Nucleus accumbens (tissue), 56 donors: ENCODE measurements at places on chromosomes 12 and 14.
A peak's percentile ranks its signal among the peaks of the same experiment; 100 is the strongest.

- no peak for DNase-seq
Observed at GRCh38 chr14:84671776-84672175, 858.2 kb upstream of the FLRT2 start.

DNA sequence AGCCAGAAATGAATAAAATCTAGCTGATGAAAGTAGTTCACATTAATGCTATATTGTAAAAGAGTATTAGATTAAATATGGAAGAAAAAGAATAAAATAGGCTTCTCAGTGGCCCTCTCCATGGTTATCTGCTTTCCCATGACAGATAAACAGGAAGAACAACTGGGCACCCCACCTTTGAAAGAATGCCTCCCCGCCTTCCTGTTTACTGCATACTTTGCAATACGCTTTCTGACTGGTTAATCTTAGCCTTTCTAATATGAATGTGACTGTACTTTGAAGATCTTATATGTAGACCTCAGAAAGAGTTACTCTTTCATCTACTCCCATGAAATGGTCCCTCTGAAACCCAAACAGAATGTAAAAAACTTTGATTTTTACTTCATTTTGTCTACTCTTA is 34.1 kb upstream of the DAAM1 start:
- DNase-seq = no peak

DNA sequence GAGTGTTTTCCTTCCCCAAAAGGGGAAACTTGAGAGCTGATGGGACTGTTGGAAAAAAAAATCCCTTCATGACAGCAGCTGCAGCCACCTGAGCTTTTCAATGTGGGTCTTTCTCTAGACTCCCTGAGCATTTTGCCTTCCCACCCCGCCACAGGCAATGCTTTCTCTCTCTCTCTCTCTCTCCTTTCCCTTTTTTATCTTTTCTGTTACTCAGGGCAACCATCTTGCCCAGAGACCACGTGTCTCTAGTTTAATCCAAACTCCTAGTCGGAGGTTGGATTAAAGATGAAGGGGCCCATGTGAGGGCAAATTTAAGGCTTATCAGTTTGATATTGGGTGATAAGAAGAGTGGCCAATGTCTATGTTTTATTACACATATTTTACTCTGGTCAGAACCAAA is 25.9 kb upstream of the B4GALNT1 start:
- no peak for DNase-seq

DNA sequence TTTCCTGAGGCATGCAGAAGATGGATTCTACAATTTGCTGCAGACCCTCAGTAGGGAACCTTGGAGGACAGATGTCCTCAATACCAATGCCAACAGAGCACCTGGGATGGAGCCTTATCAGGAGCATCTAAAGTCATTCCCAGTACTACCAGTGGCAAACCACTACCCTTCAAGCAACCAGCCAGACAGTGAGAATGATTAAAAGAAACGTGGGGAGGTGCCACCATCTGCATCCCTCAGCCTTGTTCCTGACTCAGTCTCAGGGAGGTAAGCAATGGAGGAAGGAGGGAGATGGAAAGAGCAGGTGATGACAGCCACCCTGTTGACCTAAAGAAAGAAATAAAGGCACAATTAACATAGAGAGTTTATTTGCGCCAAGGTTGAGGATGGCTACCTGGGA is 175.2 kb upstream of the GRIN2B start:
- DNase-seq = no peak

GRCh38 chr12:113061061-113061694 is 4.6 kb downstream of the DTX1 start:
- no peak for DNase-seq

DNA sequence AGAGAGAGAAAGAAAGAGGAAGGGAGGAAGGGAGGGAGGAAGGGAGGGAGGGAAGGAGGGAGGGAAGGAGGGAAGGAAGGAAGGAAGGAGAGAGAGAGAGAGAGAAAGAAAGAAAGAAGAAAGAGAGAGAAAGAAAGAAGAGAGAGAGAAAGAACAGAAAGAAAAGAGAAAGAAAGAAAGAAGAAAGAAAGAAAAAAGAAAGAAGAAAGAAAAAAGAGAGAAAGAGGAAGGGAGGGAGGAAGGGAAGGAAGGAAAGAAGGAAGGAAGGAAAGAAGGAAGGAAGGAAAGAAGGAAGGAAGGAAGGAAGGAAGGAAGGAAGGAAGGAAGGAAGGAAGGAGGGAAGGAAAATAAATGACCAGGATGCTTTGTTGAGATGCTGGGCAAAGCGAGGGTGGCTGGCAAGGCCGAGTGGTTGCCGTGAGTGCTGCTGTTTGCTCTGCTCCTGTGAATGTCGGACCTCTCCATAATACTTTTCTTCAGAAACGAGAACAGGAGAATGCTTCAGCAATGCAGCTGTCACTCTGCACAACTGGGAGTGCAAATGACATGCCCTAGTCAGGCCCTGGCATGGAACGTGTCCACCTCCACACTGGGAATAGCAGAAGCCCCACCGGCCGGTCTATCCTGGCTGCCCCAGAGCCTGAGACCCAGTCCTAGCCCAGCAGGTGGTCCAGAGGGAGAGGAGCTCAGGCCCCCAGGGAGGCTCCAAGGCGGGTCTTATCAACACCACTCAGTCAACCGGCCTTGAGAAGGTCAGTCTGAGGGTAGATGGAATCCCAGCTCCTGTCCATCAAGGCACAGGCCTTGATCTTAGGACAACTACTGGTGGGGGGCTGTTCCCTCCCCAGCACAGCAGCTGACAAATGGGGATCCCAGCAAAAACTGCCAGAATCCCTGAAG is 25.1 kb upstream of the EIF5 start:
- DNase-seq = no peak

DNA sequence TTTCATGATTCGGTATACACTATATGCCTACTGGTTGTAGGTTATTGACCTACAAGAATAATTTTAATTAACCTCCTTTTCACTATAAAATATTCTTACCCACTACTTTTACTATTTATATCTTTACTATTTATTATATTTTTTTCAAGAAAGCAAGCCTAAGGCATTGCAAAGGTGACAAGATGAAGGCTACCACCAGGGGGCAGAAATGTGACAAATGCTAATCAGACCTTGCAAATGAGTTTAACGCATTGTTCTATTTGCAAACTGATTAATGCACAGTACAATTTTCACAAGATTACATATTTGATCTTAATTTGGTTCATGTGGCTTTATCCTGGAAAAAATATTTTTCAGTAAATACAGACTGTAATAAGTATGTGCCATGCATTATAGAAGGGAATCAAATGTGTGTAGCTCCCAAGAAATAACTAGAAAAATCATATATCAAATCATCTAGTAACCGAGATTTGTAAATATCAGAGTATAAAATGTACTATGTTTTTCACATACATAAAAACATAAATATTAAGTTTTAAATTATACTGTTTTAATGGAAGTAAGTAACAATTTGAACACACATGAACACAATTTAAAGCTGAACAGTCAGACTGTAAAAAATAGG is 107.0 kb downstream of the ADAMTS20 start:
- DNase-seq = no peak

DNA sequence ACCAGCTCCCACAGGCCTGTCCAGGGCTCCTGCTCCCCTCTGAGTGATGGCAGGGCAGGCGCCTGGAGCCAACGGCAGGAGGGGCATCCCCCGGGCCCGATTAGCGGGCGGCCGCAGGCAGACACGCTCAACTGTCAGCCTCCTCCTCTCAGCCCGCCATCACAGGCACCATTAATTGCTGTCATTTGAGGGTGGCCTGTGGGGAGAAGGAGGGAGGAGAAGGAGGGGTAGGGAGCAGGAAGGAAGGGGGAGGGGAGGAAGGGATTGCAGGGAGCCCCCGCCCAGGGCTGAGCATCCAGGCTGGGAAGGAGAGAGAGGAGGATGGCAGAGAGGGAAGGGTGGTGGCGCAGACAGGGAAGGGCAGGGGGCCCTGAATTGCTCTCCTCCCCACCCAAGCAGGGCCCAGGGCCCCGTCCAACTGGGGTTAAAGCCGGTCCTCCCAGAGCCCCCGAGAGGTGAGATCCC is 36.1 kb downstream of the NCOR2 start:
- DNase-seq = no peak

- no peak for DNase-seq
Observed at GRCh38 chr12:108268397-108268796, 70.7 kb downstream of the CMKLR1 start.

- DNase-seq = no peak
Observed at GRCh38 chr12:115382681-115383080, 698.7 kb upstream of the TBX3 start.

DNA sequence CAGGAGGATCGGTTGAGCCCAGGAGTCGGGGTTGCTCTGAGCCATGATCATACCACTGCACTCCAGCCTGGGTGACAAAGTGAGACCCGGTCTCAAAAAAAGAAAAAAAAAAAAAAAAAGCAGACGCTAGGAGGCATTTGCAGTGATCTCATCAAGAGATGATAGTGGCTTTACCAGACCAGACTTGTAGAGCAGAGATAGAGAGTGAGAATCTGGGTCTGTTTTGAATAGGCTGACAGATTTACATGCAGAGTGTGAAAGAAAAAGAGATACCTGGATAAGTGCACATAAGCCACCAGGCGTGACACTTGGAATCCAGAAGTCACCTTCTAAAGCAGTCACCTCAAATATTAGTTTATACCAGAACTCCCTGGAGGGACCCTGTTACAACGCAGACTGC is 21.1 kb upstream of the FLRT2 start:
- no peak for DNase-seq

DNA sequence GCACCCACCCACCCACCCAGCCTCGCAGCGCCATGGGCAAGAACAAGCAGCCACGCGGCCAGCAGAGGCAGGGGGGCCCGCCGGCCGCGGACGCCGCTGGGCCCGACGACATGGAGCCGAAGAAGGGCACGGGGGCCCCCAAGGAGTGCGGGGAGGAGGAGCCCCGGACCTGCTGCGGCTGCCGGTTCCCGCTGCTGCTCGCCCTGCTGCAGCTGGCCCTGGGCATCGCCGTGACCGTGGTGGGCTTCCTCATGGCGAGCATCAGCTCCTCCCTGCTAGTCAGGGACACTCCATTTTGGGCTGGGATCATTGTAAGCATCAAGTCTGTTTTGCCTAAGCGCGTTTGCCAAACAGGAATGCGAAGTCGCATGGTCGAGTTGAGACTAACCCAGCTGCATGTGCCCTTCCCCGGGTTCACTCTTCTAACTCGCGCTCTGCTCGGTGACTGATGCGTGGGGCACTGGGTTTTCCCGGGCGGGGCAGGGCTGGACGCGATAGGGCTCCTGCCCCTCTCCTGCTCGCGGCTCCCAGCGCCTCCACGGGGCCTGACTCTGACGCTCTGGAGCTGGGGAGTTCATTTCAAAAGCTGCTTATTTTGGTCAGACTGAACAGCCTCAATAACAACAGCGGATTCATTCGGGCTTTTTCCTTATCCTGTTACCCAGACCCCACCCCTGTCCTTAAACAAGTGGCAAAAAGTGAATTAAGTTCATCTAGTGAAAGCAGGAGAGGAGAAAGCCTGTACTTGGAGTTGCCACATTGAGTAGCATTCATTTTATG is 458 bp downstream of the SSPN start:
- peak; percentile 76 for DNase-seq

GRCh38 chr12:41527534-41528116 is 339.5 kb downstream of the PDZRN4 start:
- no peak for DNase-seq

- DNase-seq = no peak
Observed at GRCh38 chr14:105420101-105420973, 710 bp downstream of the MTA1 start.

GRCh38 chr12:121218588-121219352 is 8.8 kb downstream of the P2RX4 start:
- no peak for DNase-seq

- no peak for DNase-seq
Observed at GRCh38 chr14:104342435-104343293, 204.3 kb downstream of the KIF26A start.

- no peak for DNase-seq
Observed at GRCh38 chr14:86799244-86799647, 1193.7 kb downstream of the GALC start.

DNA sequence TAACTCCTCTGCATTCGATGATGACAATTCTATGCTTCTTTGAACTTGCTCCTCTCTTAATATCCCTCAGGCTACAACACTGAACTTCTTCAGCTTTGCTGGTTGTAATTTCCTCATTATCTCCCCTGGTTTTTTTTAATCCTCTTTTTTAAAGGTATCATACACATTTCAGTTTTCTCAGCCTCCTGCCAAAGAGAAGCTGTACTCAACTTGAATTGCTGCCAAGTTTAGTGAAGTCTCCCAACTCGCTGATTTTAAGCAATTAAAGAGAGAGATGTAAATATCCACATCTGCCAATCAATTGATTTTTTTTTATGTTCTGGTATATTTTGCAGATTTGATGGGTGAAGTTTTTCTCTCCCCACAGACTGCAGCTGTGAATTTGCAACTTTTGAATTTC is 817.8 kb downstream of the GALC start:
- no peak for DNase-seq

DNA sequence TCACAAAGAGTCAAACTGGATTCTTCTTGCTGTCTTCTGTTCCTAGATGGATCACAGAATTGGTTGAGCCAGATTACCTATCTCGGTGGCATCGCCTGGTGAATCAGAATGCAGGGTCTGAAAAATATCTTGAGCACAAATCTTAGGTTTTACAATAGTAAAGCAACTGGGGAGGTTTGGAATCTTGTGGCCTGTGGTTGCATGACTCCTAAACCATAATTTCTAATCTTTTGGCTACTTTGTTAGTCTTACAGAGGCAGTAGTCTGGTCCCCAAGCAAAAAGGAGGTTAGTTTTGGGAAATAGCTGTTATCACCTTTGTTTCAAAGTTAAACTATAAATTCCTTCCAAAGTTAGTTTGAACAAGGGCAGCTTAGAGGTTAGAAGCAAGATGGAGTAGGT is 1488.5 kb upstream of the FLRT2 start:
- DNase-seq = no peak

DNA sequence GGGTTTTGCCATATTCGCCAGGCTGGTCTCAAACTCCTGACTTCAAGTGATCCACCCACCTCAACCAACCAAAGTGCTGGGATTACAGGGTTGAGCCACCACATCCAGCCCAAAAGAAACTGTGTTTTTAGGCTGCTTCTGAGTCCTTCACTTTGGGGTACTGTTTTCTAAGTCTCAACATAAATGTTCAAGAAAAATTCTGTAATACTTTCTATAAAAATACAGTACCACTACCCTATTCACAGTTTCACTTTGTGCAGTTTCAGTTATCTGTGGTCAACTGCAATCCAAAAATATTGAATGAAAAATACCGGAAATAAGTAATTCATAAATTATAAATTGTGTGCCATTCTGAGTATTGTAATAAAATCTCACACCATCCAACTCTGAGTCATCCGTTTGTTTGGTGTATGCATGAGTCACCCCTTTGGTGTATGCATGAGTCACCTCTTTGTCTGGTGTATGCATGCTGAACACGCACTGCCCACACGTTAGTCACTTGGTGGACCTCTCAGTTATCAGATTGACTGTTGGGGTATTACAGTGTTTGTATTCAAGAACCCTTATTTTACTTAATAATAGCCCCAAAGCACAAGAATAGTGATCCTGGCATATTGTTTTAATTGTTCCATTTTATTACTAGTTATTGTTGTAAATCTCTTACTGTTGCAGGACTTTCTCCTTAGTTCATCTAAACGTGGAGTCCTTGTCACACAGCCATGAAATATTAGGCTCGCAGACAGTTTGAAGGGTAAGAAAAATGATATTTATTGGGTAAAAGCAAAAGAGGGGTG is 190.2 kb downstream of the FSCB start:
- no peak for DNase-seq

GRCh38 chr12:120140603-120141002 is 24.1 kb upstream of the RAB35 start:
- no peak for DNase-seq
